ENCODE measurements at places on chromosomes 4 and X. TPM values are rescaled to one million over a fixed set of nuclear protein-coding genes. Genes with fewer than 3 reads are reported as not detected.

OCRL gene
- 43.6 TPM for total RNA-seq

TKTL2 gene
- total RNA-seq = not detected

F8A3 gene
- 3.5 TPM for total RNA-seq

KLHL4 gene
- total RNA-seq = 0.49 TPM

CXorf38 gene
- total RNA-seq = 23.1 TPM

Measured in ureter (tissue), 1 donor.